ENCODE measurements at places on chromosomes 1 and 21.

- no peak for DNase-seq
These were observed 92.0 kb downstream of the MIS18A start for GRCh38 chr21:32186804-32187203.

DNA sequence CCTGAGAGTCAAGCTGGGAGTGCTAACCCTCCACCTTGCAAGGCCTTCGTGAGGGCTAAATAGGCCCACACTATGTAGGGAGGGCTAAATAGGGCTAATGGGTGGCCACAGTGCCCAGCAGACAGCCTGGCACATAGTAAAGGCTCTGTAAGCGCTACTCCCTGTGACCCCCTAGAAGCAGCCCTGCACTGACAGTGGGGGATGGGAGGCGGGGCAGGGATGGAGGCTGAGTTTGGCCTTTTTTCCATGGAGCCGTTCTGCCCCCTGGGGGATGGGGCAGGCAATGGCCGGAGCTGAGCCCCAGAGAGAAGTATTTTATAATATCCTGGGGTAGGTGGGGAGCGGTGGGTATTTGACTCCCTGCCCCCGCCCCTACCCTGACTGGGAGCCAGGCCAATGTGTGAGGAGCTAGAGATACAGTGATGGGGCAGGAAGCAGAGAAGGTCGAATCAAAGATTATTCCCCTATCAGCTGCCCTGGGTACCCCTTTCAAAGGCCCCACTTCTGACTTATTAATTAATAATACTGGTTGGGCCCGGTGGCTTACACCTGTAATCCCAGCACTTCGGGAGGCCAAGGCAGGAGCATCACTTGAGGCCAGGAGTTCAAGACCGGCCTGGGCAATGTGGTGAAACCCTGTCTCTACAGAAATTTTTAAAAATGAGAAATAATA is 42.3 kb downstream of the LACTBL1 start:
- DNase-seq: peak; percentile 69

DNA sequence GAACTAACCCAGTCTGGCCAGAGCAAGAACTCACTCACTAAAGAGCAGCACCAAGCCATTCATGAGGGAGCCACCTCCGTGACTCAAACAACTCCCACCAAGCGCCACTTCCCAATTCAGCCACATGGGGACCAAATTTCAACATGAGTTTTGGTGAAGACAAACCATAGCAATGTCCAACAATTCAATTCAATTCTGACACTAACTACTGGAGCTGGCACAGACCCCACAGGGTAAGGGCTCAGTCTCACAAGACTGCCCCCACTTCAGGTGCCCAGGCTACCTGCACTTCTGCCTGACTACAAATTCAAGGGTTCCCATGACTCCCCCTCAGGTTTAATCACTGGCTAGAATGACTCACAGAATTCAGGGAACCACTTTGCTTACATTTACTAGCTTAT is 48.8 kb upstream of the RAP1A start:
- peak; percentile 14 for DNase-seq

DNA sequence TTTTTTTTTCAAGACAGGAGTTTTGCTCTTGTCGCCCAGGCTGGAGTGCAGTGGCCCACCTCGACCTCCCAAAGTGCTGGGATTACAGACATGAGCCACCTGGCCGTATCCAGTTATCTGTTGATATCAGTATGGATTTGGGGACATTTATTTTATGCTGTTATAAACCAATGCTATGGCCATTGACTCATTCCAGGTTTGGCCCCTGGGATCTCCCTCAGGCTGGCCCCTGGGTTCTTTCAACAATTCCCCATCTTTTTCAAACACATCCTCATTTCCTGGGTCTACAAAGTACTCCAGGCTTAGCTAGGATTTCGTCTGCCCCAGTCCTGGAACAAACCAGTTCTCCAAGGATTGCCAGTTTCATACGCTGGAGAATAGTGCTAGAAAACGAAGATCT is 44.1 kb downstream of the WDR4 start:
- no peak for DNase-seq

GRCh38 chr1:57277681-57278080 is 146.2 kb downstream of the DAB1 start:
- no peak for DNase-seq

DNA sequence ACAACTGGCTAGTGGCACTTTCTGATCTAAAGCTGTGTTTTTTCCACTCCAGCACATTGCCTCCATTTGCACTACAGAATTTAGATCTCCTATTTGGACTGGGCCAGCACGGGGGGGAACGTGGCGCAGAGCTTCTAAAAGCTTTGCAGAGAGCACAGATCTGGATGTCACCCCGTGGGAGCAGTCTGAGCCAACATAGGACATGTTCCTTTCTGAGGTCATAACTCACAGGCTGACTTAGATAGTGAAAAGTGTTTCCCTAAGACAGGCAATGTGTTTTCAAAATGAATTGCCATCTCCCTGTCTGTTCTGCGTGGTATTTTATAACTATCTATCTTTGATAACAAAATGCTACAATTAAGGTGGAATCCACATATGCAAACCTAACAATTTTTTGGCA is 3.7 kb upstream of the C8A start:
- no peak for DNase-seq

DNA sequence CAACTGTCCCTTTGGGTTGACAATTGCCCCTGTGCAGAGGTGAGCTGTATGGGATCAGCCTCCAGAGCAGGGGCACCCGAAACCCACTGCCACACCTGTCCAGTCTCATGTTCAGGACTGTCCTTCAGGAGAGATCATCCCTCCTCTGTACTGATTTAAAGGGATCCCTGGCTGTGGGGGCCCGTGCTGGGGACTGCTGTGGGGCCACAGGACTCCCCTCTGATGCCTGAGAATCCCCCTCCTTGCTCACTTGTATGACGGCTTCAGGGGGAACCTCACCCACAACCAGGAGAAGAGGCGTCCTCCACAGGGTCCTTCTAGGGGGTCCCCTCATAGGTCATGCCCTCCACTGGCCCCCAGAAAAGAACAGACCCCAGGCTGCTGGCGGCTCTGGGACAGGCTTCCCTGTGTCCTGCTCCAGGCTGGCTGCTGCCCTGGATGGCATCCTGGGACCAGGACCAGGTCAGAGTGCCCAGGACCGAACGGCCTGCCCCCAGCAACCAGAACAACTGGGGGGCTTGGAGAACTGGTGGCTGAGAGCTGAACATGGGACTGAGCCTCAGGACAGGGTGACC is 77.5 kb upstream of the ACTRT2 start:
- no peak for DNase-seq

DNA sequence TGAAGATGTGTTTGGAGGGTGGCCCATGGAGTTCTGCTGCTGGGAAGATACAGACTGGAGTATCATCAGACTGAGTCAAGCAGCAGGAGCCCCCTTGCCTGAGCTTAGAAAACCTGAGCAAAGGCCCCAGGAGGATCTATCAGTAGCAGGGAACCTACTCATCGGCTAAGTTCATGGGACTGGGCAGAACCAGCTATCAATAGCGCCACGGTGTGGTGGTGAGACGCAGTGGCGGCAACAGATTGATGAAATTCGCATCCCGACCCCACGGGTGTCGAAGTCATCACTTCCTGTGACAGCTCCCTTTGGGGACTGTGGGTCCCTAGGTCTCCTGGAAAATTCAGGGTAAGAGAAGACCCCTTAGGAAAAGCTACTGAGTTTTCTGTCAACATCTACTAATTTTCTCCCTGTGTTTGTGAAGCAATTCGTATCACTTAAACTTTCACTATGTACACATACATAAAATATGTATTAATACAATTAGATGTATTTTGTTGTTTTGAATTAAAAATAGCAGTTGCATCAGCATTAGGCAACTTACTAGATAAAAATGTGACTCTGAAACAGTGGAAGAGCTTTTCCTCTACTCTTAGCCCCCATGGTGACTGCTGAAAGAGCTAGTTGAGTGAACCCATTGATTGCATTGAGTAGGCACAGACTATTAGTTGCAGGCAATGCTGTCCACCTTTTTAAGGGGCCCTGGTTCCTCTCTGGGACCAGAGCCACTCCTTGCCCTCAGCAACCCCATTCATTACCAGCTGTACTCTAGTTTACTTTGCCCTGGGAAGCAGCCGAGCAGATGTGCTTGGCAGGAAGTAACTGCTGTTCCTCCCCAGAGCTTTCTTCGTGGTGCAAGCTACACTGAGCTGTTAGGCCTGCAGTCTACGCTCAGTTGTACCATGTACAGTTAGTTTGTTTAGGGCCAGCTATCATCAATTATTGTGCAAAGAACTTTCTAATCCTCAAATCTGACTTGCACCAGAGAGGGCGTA is 7.3 kb upstream of the CACNA1S start:
- peak; percentile 49 for DNase-seq

- DNase-seq: peak; percentile 77
These were observed 104.7 kb downstream of the CAMTA1 start for GRCh38 chr1:6889875-6890480.

- no peak for DNase-seq
These were observed 103.5 kb upstream of the TLR5 start for GRCh38 chr1:223246476-223247112.

DNA sequence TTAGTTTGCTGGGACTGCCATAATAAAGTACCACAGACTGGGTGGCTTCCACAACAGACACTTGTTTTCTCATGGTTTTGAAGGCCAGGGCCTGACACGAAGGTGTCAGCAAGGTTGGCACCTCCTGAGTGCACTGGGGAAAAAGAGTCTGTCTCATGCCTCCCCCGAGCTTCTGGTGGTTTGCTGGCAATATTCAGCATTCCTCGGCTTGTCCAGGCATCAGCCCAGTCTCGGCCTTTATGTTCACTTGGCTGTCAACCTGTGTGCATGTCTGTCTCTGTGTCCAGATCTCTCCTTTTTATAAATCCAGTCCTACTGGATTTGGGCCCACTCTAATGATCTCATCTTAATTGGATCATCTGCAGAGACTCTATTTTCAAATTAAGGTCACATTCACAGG is 72.6 kb downstream of the DOP1B start:
- peak; percentile 69 for DNase-seq

- DNase-seq: no peak
These were observed 196.3 kb downstream of the TTLL7 start for GRCh38 chr1:83802460-83803152.

- DNase-seq: peak; percentile 73
These were observed 26.7 kb upstream of the RPTN start for GRCh38 chr1:152185544-152186391.

DNA sequence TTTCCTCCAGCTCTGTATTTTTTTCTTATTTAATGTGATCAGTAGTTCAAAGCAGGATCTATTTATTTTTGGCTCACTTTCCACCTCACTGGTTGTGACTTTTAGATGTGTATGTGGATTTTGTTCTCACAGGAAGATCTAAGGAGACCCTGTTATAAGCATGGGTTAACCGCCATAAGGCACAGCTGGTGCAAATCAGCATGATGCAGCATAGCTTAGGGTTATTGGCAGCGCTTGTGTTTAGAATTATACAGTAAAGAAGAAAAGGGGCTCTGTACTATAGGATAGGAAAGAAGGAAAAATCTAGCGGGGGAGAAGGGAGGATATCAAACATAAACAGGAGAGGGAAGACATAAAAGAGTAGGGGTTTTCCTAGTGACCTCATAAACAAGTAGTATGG is 26.9 kb upstream of the RGL1 start:
- DNase-seq: no peak
